Osteoblast (primary cell): ENCODE measurements at places on chromosomes 6 and 20.

DNA sequence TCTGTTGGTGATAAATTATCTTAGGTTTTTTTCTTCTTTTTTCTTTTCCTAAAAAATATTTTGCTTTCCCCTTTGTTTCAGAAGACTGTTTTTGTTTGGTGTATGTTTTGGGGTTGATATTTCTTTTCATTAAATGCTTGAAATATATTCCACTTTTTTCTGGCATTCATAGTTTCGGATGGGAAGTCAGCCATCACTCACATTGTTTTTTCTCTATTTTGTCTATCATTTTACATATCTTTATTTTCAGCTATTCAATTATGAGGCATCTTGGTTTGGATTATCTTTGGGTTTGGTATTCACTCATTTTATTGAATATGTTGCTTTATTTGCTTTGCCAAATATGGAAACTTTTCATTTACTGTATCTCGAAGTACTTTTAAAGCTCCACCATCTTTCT, 600.5 kb upstream of the EYS start:
- no peak for DNase-seq

DNA sequence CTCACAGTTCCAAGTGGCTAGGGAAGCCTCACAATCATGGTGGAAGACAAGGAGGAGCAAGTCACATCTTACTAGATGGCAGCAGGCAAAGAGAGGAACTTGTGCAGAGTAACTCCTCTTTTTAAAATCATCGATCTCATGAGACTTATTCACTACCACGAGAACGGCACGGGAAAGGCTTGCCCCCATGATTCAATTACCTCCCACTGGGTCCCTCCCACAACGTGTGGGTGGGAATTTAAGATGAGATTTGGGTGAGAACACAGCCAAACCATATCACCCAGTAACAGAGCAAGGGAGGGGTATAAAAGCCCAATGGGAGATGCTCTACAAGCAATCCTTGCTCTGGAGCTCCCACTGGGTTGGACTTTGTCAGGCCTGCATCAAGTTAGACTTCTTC, 80.4 kb downstream of the JPH2 start:
- DNase-seq: no peak

DNA sequence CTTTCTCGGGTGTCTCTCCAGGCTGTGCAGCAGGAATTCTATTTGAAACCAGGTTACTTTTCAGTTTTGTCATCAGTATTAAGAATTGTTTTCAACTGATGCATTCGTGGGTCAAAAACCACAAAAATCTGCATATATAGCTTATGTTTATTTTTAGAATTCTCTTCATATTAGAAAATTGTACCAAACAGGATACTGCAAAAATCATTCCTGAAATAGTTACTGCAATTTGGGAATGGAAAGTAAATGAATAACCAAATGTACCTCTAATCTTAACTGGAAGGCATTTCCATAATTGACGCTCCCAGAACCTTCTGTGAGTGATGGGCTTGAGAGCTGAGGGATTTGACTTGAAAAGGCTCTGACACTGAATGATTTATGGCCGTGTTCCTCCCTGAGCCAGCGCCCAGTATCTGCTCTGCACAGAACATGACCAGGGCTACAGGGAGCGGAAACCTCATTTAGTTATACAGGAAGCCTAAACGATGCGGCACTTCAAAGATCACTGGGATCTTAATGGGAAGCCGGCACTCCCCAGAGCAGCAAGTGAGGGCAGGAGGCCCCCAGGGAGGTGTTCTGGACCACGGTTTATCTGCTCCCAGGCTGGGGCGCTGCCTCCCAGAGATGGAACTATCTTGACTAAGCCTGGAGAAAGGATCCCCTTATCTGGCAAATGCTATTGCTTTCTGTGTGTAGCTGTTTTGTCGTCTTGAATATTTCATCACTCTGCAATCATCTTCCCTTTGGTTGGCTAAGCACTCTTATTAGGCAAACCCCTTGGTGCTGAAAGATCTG, 446.0 kb downstream of the QKI start:
- DNase-seq: no peak

DNA sequence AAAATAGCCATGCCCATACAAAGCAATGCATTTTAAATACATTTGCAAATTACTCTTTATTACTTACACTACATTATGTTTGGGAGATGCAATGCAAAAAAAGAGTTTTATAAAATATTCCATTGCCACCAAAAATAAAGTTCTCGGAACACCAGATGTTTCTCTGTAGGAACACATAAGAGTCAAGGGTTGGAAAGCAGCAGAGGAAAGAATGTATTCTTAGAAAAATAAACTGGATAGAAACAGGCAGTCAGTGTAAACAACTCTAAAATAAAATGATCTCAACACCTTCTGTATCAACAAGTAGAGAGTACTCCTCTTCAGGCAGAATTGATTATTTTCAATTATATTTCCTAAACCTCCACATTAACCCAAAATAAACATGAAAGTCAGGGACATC, 28.1 kb downstream of the KIF13A start:
- no peak for DNase-seq

DNA sequence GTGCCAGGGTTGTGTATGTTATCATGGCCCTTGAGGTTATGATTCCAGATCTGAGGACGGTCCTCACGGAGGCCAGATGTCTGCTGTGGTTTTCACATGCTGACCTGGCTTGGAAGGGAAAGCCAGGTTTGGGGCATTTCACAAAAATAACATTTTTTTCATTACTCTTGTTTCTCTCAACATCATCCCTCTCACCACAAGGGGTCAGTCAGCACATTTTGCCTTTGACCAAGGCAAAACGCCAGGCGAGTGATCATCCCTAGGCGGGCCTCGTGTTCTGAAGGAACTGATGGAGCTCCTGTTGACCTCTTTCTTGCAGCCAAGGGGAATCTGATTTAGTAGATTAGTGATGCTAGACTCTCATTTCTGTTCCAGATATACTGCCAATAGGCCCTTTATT, 133.5 kb downstream of the TBC1D7 start:
- peak; percentile 93 for DNase-seq

- no peak for DNase-seq
Measured at GRCh38 chr6:81987293-81987692, 234.8 kb upstream of the TENT5A start.

- DNase-seq: no peak
Measured at GRCh38 chr6:136947037-136947436, 24.9 kb downstream of the SLC35D3 start.

DNA sequence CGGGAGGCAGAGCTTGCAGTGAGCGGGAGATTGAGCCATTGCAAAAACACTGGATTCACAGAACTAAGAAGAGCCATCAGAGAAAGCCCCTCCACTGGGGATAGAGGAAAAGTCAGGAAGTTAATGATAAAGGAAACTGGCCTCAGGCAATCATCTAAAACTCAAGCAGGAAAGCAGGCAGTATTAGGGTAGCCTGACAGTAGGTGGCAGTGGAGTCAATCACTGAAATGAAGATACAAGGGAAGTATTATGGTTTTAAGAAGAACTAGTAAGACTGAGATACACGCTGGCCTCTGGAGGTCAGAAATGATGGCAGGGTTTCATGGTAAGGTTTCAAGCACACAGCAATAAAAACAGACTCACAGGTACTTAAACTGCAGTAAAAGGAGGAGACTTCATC, 578.3 kb downstream of the HACE1 start:
- DNase-seq: peak; percentile 3

DNA sequence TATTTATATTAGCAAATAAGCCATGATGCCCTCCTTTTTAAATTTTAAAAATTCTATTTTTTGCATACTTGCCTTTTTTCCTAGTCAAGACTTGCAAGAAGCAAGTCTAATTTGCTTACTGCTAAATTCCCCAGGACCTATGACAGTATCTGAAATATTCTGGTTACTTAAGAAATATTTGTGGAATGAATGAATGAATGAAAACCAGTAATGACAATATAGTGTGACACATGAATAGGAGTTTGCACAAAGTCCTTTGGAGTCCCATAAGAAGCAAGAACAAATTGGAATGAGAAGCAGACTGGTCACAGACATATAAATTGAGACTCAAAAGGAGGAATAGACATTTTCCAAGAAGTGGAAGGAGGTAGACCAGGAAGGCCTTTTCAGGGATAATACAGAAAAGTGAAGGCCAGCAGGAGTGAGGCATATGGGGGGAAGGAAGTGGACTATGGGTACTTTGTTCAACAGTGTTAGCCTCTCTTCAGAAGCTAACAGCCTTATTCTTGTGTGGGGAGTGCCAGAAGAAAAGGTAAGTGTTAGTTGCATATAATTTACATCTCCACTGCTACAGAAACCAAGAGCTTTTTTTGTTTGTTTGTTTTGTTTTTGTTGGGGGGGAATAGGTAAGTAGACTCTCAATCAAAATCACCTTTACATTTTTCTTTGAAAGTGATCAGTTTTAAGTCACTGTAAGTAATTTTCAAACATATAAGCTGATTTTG, 93.6 kb upstream of the FAM184A start:
- DNase-seq: no peak

GRCh38 chr6:71420693-71421328, 132.2 kb downstream of the OGFRL1 start:
- peak; percentile 92 for DNase-seq

GRCh38 chr20:58867211-58867610, 14.7 kb downstream of the GNAS start:
- DNase-seq: no peak

GRCh38 chr20:3732327-3733118, at the start of gene HSPA12B:
Gene HSPA12B (plus strand): TSS chr20:3732685. CDS start chr20:3738675, 5,990 bp downstream.
- peak; percentile 77 for DNase-seq

- no peak for DNase-seq
Measured at GRCh38 chr6:31722173-31722572, 627 bp upstream of the LY6G6C start.

GRCh38 chr20:1845163-1845523, 50.1 kb upstream of the SIRPA start:
- no peak for DNase-seq

DNA sequence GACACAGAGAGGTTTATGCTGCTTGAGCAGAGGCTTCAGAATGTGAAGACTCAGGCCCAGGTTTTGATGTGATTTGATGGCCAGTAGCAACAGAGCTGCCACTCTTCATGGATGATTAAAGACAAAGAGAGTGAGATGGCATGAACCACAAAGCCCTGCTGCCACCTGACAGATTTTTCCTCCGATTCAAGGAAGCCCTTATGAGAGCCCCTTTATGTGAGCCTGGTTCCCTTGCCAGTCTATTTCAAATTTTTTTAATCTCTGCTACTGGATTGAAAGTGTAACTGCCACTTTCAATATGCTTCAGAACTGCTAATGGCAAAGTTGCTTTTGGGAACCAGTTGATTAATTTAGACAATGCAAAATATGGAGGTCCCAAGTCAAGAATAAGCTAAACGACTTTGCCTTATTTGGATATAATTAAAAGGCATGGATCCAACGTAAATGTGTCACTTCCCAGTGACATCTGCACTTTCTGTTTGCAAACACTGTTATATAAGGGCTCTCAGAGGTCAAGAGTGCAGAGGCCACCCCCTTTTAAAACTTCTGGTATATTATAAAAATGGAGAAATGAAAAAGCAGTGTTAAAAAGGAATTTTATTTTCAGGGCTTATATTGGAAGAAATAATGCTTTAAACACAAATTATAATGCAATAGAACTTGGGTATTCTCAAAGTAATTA, 238.9 kb upstream of the FLRT3 start:
- DNase-seq: no peak

GRCh38 chr6:92748131-92748530, 671.2 kb downstream of the EPHA7 start:
- DNase-seq: no peak

DNA sequence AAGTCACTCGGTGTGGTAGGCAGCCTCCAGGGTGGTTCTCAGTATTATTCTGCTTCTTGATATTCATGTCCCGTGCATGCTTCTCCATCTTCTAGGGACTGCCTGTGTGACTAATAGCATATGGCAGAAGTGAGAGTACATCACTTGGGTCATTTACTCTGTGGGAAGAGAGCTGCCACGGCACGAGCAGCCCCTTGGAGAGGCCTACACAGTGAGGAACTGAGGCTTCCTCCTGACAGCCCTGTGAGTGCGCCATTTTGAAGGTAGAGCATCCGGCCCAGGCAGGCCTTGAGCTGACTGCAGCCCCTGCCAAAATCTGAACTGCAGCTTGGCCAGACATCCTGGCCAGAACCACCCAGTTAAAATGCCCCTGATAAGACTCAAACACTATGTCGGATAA, 17.3 kb upstream of the MCUR1 start:
- no peak for DNase-seq

DNA sequence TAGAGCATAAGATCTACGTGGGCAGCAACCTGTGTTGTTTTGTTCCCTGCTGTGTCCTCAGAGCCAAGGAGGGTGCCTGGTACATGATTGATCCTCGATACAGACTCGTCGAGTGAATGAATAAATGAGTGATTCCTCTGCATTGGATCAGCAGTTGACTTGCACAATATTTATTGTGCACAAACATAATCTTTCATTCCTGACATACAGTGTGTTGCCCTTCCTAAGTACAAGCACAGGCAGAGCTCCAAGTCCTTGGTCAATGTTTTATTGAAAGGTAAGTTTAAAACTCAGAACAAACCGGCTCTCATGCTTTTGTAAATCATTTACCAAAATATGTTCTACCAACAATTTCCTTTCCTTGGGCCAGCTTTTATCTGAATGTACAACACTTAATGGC, 57.4 kb downstream of the STMND1 start:
- no peak for DNase-seq

DNA sequence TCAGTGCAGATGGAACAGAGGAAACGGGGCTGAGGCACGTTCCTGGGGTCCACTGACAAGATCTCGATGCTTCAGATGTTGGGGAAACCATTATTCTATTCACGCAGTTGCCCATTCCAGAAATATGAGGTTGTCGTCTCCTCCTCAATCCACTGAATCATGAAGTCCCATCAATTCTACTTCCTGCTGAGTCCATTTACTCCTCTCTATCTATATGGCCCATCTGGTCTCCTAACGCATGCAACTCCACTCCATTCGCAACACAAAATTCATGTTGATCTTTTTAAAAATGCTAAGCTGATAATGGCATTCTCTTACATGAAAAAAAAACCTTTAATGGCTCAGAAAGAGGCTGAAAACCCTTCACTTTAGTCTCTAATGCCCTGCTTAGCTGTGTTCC, 37.5 kb downstream of the MAP3K5 start:
- DNase-seq: no peak

- DNase-seq: no peak
Measured at GRCh38 chr6:30761791-30762429, 17.6 kb upstream of the IER3 start.

DNA sequence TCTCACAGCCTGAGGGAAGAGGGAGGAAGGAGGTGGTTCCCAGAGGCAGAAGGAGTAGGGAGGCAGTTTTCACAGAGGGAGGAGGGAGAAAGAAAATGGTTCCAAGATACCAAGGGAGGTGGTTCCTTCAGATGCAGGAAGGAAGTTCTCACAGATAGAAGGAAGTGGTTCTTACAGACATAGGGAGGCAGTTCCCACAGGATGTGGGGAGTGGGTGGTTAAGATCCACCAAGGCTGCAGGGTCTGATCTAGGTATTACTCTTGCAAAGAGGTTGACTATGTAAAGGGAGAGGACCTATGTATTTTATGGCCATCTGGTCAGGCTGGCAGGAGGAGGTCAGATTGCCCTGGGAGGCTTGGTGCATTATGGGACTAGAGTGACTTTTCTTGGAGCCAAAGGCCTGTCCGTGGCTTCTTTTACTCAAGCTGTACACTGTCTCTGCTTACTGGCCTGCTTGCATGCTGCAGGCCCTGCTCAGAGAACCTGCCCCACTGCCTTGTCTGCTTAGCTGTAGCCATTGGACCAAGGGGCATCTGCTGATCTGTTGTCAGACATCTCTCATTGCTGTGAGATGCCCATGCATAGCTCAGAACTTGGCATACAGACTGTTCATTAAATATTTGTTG, 283.7 kb downstream of the DHX35 start:
- DNase-seq: no peak

GRCh38 chr6:130152908-130153510, 69.7 kb downstream of the SAMD3 start:
- DNase-seq: no peak
